ENCODE measurements at places on chromosomes 1 and 21.

DNA sequence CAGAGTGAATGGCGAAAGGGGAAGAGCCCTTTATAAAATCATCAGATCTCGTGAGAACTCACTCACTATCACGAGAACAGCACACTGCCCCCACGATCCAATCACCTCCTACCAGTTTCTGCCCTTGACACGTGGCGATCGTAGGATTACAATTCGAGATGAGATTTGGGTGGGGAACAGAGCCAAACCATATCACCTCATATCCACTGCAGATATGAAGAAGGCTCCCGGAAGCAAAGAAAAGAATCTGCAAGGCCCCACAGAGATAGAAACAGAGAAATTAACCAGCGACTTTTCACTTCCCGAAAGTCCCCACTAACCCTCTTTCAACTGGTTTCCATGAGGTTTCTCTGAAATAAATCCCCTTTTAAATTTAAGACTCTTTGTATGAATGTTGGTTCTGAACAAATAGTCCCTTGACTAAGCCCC lies 86.2 kb upstream of the IRF2BP2 start:
- DNase-seq: no peak

- no peak for DNase-seq
Observed at GRCh38 chr1:170590921-170591705, 59.1 kb downstream of the GORAB start.

DNA sequence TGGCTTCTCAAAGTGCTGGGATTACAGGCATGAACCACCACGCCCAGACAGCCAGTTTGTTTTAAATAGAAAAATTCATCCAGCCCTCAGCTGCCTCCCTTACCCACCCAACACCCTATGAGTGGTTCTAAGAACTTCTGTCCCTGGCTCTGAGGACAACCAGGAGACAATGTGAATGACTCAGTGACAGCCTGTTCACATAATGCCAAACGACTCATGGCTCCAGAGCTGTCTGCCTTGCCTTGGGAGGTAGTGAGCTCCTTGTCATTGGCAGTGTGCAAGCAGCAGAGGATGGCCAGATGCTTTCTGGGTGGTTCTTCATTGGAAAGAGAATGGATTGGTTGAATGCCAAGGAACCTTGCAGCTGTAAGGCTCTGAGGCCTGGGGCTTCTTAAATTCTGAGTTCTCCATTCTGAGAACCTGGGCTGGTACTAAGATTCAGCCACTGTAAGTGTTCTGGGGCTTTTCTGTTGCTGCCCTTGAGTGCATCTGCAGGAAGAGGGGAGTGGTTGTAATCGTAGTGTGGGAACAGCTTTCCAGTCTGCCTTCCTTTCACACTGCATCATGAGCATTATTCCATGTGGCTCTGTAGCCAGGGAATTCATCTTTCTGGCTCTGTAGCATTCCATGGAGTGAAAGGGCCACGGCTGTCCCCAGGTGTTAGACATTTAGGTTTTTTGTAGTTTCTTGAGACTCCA lies 5.8 kb downstream of the SERINC2 start:
- DNase-seq: no peak

- no peak for DNase-seq
Observed at GRCh38 chr1:227391879-227392278, 73.6 kb upstream of the CDC42BPA start.

GRCh38 chr1:18881642-18882431 lies 20.5 kb downstream of the ALDH4A1 start:
- DNase-seq: no peak

DNA sequence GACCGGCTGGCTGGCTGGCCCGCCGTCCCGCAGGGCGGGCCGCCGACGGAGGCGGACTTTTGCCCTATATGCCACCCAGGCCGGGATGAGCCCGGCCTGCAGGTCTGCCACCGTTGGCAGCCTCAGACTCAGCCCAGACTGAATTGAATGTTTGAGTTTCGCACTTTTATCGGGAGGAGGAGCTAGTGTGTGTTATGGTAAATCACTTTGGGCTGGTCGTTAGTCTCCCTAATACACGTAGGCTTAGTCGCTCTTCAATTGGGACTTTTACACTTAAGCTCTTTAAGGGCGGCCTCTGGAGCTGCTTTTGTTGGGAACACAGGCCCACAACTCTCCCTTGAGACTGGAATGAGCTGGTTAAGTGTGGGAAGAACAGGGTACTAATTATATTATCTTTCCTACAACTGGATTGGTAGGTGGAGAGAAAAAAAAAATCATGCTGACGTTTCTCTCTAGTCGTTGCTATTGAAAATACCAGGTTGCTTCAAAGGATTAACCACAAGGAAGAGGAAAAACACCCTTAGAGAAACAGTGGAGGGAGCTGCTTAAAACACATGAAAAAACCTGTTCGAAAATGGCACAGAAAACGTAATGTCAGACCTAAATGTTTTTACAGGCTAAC lies 1.4 kb upstream of the IRF2BP2 start:
- no peak for DNase-seq

DNA sequence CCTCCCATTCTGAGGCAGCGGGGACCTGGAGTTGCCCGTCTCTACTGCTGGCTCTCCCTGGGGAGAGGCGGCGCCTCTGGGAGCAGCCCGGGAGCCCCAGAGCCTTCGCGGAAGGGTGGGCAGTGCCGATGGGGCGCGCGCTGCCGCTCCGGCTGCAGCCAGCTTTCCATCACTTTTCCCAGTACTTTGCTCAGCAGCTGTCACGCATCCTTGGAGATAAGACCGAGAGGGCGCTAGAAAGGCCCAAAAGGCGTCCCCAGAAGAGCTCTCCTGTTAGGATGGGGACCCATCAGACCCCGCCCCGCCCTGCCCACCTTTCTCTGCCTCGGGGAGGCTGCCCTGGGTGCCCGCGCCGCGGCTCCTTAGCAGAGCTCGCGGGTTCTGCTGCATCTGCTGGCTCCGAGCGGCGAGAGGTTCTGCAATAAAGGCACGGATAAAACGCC lies 534 bp downstream of the KCNH1 start:
- DNase-seq: no peak

DNA sequence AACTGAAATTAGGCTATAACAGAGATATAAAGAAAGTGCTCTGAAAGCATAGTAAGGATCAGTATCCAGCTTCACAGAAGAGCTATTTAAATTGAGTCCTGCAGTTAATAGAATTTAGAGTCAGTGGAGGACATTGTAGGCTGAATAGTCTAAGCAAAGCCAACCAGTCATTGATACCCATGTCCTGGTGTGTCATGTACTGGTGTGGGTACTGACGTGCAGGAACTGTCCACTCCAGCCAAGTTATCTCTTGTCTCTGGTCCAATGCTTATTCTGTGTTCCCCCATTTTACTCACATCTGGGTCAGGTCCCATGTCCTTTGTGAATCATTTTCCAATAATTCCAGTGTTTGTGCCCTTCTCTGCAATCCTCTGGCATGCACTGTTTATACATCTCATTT lies 90.0 kb downstream of the MACF1 start:
- DNase-seq: no peak

- DNase-seq: no peak
Observed at GRCh38 chr1:97041026-97041425, 319.4 kb downstream of the PTBP2 start.

GRCh38 chr1:153364156-153364555 lies 6.5 kb downstream of the S100A9 start:
- no peak for DNase-seq

- no peak for DNase-seq
Observed at GRCh38 chr1:203408486-203409481, 57.9 kb upstream of the FMOD start.

DNA sequence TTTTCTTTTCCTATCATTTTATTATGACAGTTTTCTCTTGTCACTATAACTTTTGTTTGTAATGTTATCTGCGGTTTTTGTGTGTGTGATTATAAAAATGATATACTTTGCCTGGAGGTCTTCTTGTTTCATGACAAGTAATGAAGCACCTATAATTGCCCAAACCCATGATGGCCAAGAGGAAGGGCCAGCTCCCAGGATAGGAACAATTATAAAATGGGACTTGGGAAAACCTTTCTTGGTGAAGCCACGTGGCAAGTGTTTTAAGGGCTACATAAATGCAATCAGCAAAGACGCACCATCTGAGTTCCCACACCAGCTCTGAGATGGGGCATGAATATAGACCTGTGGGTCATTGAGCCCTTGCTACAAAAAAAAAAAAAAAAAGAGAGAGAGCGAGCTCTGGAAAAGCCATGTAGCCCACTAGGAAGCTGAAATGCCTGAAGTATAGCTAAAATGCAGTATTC lies 462.6 kb upstream of the RUNX1 start:
- DNase-seq: no peak

DNA sequence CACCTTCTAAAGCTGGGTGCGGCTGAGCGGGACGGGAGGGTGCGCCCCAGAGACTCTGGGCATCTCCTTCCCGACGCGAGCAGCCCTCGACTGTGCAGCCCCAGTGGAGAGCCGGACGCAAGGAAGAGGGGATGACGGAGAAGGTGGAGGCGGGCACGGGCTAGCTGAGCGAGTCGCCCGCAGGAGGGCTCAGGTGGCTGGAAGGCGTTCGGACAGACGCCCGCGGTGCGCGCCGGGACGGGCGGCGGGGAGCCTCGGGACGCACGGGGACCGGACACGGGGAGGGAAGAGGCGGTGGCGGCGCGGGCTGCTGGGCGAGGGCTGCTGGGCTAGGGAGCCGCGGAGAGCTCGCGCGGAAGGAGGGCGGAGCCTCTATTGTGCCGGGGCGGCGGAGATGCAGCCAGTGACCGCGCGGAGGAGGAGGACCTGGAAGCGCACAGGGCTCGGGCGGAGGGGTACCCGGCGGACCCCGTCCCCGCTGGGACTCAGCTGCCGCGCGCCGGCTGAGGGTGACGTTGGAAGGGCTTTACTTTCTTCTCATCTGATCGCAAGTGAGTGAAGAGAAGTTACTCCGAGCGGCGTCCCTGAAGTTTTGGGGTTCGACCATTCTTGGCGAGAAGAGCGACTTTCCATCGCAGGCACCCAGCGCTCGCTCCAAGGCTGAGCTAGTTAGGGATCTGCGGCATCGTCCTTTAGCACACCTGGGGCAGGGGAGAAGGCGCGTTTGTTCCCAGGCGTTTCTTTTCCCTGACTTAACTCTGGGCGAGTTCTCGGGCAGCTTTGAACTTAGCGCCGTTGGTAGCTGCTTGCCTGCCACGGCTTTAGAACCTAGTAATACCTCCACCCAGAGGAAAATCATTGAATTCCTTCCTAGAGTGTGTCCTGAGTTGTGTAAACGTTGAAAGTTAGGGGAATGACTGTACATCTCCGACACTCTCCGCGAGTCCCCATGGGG lies at the start of gene OLFML2B:
Gene OLFML2B (minus strand): TSS at position 323 of the 955 bp plus-strand sequence. CDS start 439 bp downstream, outside the sequence.
- no peak for DNase-seq

DNA sequence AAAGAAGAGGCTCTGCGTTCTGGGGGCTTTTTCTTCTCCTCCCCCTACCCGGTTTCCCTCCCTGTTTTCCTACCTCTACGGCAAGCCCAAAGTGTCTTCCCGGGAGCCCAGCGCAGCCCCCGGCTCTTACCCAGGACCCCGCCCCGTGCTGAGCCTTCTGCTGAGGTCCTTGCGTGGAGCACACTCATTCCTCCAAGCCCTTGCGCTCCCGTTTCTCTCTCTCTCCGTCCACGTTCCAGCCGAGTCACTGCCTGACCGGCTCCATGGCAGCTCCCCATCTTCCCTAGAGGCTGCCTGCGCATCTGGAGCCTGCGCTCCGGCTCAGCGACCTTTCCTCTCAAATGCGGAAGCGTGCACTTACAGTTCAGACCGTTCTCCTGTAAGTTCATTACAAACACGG lies 24.9 kb upstream of the PDXK start:
- no peak for DNase-seq

DNA sequence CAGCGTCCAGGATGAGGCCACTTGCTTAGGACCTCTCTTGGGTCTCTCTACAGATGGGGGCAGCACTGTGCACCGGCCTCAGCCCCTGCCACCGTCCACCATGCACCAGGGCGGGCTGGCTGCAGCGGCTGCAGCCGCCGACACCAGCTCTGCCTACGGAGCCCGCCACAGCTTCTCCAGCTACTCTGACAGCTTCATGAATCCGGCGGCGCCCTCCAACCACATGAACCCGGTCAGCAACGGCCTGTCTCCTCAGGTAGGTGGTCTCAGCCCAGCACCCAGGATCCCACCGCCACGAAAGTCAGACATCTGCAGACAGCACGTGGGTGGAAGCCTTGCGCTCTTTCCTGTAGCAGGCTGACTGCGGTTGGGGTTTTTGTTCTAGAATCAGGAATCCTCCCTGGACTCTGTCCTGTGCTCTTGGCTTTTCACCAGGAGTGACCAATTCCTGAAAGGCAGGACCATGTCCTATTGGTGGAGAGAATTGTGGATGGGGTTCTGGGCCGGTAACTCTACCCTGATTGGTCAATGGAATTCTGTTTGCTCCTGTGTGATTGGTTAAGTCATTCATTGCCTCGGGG lies 72.5 kb downstream of the PAX7 start:
- no peak for DNase-seq

DNA sequence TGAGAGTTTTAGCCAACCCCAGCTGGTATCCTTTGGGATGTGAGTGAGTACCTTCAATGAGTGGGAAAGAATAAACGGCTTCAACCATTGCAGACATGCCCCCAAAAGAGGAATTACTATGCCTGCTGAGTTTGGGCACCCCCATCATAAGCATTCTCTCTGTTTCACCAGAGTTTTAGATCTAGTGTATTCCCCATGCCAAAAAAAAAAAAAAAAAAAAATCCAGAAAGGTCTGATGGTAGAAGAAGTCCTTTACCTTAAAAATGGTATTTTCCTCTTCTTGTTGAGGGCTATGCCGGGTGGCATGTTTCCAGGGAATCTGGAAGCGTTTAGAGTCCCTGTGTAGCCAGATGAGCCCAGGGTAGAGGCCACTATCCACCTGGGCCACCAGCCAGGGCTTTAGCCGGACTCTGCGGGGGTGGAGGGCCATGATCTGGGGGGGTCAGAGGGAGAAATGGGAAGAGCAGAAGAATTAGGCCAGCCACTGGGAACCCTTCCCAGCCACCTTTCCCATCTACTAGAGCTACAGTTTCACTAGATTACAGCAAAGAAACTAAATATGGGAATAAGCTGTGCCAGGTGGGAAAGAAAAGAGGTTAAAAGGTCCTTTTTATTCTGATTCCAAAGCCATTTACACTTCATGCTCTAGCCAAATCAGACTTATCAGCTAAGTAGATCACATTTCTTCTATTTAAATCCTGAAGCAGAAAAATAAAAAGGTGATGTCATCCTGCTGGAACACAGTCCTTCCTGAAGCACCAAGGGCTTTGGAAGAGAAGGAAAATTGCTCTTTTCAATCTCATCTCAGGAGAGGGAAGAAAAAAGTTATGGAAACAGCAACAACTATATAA lies 4.7 kb downstream of the IRF6 start:
- no peak for DNase-seq

DNA sequence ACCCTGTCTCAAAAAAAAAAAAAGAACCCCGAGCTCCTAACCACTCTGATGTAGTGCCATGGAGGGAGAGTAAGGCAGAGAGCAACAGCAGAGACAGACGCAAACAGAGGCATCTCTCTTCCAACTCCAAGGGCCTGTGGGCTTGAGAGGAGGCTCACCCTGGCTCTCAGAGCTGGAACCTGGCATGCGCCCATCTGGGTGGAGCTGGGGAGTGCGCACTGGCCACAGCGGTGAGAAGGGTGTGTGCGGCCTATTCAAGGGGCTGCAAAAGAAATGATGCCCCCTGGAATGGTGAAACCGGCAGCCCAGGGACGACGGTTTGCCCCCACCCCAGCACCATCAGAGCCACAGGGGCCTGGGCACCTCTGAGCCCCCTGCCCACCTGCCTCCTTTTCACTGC lies 17.6 kb downstream of the COL8A2 start:
- DNase-seq: no peak
